ENCODE measurements at places on chromosomes 5 and 9. TPM values are rescaled to one million over a fixed set of nuclear protein-coding genes. Genes with fewer than 3 reads are reported as not detected.

Gene PCDHA12
- not detected for total RNA-seq

Gene PTGER4
- total RNA-seq, result 73.7 TPM

Gene SLC27A6
- total RNA-seq, result not detected

Gene GPSM1
- total RNA-seq, result 17.9 TPM

Gene MCTP1
- 104 TPM for total RNA-seq

Gene RETREG1
- not detected for total RNA-seq

Gene LAMC3
- 0.20 TPM for total RNA-seq

Gene DOK3
- 3.2 TPM for total RNA-seq

Gene SAXO1
- total RNA-seq, result not detected

Gene PCDHGA10
- total RNA-seq, result 2.6 TPM

Gene ADGRD2
- total RNA-seq, result not detected

Gene SPATA9
- 0.39 TPM for total RNA-seq

Gene MPDZ
- total RNA-seq, result 32.8 TPM

Gene CAPSL
- total RNA-seq, result not detected

Gene KCNMB1
- total RNA-seq, result not detected

Gene CSF1R
- not detected for total RNA-seq

Gene IL5
- total RNA-seq, result not detected

Gene ASB6
- total RNA-seq, result 24.0 TPM

Gene CCDC69
- total RNA-seq, result 18.7 TPM

Gene HMMR
- total RNA-seq, result 43.2 TPM

Gene ZNF454
- 0.74 TPM for total RNA-seq

Gene PCDHA13
- total RNA-seq, result not detected

Gene PAEP
- total RNA-seq, result not detected

Gene C5orf58
- not detected for total RNA-seq

Gene OBP2B
- not detected for total RNA-seq

Gene HAVCR1
- not detected for total RNA-seq

Gene TMEM161B
- total RNA-seq, result 4.7 TPM

Gene NSG2
- total RNA-seq, result not detected

Gene RGS7BP
- total RNA-seq, result 0.20 TPM

Gene MARCHF11
- not detected for total RNA-seq

Gene SV2C
- not detected for total RNA-seq

Gene ENTREP1
- 3.3 TPM for total RNA-seq

Measured in mammary microvascular endothelial cell (primary cell).